ENCODE measurements at places on chromosomes 12 and 14.

GRCh38 chr12:34016361-34016760, 5.9 kb upstream of the ALG10 start:
- DNase-seq = no peak

DNA sequence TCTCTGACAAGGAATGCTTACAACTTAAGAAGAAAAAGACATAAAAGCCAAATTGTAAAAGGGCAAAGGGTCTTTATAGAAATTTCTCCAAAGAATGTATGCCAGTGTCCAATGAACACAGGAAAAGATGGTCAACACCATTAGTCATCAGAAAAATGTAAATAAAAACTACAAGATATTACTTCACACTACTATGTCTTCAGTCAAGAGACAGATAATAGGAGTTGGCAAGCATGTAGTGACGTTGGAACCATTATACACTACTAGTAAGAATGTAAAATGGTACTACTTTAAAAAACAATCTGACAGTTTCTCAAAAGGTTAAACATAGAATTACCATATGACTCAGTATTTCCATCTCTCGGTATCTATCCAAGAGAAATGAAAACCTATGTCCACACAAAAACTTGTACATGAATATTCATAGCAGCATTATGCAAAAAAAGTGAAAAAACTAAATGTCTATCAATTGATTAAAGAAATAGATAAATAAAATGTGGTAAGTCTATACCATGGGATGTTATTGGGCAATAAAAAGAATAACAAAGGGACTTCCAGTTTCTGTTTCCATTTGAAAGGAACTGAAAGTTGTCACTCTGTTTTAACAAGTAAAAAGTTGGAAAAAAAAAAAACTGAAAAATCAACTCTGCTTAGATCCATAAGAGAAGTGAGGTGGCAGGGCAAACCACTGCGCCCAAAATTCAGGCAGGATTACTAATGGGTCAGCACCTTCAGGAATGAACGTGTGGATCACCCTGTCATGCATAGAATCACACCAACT, 69.8 kb downstream of the ALG10B start:
- no peak for DNase-seq

GRCh38 chr12:96073346-96074330, 38.3 kb upstream of the LTA4H start:
- peak; percentile 34 for DNase-seq

DNA sequence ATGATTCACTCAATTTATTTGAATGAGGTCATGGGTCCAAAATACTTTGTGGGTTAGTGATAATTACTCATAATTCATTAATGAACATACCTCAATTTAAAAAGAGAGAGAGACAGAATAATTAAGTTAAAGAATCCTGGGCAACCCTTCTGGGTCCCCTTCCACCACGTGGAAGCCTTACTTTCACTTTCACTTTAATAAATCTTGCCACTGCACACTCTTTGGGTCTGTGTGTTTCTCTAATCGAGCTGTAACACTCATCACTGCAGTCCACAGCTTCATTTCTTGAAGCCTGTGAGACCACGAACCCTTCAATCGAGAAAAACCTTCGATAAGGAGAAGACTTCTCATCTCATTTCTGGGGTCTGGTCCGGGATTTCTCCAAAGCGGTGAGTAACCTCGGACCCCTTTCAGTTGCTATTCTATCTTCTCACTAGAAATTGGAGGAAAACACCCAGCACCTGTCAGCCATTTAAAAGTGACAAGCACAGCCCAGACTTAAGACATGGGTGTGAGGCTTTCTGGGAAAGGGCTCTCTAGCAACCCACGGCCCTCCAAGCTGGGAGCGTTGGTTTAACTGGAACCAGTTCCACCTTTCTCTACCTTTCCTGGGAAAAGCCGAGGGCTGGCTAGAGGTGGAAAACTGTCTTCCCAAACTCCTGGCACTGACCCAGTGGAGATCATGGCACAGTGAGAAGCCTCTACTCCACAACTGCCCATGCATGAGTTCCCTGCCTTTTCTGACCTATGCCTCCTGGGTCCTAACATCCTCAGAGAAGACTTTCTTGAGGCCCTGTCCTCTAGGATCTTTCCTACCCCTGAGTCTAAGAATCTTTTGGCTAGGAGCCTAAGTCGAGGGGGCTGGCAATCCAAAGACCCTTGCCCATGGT, 148.8 kb upstream of the ATF7IP start:
- DNase-seq = peak; percentile 26

DNA sequence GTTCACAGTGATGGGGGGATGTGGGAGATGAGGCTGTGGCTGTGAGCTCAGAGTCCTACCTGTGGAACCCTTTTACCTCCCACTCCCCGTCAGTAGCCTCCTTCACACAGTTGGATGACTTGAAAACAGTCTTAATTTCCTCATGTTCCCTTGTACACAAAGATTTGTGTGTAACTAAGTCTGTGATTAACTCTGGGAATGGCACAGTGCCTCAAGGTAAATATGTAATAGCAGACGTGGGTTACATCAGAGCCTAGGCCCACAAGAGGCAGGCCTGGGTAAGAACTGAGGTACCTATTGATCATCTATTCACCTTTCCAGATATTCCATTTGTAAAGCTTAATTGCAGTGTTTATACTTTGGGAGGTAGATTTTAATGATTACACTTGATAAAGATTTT, 5.8 kb upstream of the IGF1 start:
- no peak for DNase-seq

- DNase-seq = no peak
Measured at GRCh38 chr12:39627914-39628313, 8.3 kb upstream of the ABCD2 start.

DNA sequence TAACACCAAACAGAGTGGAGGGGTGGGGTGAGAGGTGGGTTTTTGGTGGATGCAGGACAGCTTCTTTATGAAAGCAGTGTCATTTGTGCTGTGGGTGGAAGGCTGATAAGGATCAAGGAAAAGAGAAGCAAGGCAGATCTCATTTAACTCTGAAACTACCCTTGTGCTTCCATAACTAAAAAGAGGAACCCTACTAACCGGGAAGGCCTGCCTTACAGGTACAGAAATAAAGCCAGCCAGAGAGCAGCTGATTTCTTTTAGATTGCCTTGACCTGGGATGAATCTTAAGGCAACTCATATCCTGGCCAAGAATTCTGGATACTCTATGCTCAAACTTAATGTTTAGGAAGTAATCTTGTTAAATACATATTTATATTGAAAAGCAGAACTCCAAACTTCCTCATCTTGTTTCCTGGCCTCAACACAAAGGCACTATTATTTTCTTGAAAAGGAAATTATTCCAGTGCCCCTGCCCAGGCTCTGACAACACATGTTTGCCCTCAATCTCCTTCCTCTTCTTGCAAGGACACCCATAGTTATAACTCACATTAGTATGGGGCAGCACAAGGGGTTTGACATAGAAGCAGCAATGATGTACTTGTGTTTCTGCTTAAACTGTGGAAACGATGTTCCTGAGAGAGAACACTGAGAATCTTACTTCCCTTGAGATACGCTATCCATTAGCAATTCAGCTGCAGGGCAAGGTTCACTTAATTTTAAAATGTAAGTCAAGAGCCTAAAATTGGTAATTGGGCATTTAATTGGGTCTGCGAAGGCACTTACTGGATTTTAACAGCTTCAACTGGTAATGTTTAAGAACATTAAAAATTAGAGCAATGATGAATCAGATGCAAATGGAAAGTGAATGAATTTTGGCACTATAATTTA, 173.7 kb downstream of the STXBP6 start:
- DNase-seq = no peak

- no peak for DNase-seq
Measured at GRCh38 chr12:58415716-58416115, 474.3 kb downstream of the ATP23 start.

- DNase-seq = peak; percentile 61
Measured at GRCh38 chr14:63478010-63478409, 65.2 kb downstream of the PPP2R5E start.

GRCh38 chr14:52314595-52315354, 663 bp downstream of the PTGER2 start:
- peak; percentile 17 for DNase-seq

- no peak for DNase-seq
Measured at GRCh38 chr14:32022938-32023466, 54.1 kb upstream of the ARHGAP5 start.

DNA sequence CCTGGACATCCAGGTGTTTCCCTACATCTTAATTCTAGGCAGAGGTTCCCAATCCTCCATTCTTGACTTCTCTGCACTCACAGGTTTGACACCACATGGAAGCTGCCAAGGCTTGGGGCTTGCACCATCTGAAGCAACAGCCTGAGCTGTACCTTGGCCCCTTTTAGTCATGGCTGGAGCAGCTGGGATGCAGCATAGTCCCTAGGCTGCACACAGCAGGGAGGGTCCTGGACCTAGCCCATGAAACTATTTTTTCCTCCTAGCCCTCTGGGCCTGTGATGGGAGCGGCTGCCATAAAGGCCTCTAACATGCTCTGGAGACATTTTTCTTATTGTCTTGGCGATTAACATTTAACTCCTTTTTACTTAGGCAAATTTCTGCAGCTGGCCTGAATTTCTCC, 417.2 kb upstream of the FLRT2 start:
- no peak for DNase-seq

DNA sequence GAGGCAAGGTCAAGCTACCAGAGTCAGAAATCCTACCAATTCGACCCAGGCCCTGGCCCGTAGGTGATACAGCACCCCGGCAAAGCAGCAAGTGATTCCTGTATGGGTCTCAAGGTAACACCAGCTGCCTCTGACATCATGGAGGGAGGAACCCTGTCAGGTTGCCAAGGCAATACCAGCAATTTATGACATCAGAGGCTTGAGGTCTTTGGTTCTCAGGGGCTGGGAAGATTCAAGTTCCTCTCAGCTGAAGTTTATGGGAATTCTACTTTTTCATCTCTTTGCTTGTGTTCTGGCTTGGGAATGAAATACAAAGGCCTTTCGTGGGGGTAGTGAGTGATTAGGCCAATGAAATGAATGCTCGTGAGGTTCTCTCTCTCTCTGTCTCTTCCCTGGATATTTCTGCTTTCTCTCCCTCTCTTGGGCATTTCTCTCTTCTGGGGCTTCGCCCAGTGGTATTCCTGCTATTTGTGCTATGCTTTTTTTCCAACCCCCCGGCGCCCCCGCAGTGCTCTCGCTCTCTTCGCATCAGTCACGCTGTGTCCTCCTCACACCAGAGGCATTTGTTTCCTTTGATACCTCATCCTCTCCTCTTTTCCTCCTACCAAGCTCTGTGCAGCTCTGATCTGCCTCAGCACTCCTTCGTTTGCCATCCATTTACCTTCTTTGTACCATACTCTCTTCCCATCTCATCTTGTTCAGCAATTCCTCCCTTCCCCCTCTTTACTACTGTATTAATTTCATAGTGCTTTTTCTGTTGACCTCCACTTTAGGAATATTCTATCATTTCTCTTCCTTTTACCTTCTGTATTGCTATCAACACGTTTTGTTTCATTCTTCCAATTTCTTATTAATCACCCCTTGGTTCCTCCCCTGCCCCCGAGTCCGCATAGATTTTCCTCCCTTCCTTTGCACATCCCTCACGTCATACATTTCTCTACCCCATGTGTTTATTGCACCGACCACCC, 2.9 kb downstream of the ZFHX2 start:
- DNase-seq = no peak

DNA sequence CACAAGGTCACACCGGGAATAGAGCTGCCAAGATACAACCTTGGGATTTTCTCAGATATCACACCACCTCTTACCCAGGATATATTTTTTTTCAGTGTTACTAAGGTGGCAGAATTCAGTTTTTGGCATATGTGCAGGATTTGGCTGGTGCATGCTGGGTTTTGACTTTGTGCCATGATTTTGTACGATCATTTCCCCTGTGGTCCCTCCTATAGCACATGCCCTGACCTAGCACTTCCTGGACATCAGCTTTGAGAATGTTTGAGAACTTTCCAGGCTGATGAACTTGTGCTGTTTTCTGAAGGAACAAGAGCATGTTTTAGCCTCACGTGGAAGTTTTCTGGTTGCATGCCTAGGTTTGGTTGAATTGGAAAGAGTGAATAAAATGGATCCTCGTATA, 11.0 kb upstream of the TBPL2 start:
- no peak for DNase-seq

GRCh38 chr12:85559536-85559935, 276.7 kb downstream of the RASSF9 start:
- no peak for DNase-seq

GRCh38 chr12:129848876-129849275, 54.9 kb downstream of the TMEM132D start:
- DNase-seq = no peak

GRCh38 chr12:53749986-53750811, 1.6 kb downstream of the CISTR start:
- no peak for DNase-seq

- DNase-seq = no peak
Measured at GRCh38 chr14:59583755-59584154, 7.1 kb upstream of the CCDC175 start.

DNA sequence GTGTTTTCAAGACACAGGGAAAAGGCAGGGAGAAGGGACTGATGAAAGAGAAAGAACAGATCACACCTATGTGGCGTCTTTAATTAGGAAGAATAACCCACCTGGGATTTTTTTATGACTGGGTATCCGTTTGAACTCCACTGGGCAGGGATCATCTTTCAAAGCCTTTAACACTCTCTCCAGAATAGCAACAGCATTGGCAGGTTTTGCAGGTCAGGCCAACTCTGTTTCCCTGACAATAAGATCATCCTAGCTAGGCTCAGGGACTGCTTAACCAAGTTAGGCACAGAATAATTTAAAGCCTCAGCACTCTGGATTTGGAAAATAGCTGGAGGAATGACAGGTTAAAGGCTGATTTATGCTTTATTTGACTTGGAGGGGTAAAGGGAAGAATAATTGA, 117.6 kb downstream of the SUDS3 start:
- no peak for DNase-seq

DNA sequence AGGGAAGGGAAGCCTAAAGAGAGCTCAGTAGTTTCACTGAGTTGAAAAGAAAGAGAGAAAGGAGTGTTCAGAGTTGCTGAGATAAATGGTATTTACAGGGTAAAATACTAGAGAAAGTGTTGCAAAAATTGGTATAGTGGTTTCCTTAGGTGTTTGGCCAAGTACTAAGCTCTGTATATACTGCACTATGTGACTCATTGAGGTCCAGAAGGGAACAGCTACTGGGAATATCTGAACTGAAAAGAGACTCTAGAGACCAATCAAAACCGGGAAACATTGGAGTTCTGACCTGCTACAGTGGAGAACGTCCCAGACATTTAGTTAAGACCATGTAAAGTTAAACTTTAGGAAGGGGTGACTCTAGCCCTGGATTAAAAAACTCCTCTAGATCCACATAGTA, 42.7 kb upstream of the ALX1 start:
- DNase-seq = no peak

- DNase-seq = no peak
Measured at GRCh38 chr12:126551869-126552268, 1486.6 kb downstream of the AACS start.

DNA sequence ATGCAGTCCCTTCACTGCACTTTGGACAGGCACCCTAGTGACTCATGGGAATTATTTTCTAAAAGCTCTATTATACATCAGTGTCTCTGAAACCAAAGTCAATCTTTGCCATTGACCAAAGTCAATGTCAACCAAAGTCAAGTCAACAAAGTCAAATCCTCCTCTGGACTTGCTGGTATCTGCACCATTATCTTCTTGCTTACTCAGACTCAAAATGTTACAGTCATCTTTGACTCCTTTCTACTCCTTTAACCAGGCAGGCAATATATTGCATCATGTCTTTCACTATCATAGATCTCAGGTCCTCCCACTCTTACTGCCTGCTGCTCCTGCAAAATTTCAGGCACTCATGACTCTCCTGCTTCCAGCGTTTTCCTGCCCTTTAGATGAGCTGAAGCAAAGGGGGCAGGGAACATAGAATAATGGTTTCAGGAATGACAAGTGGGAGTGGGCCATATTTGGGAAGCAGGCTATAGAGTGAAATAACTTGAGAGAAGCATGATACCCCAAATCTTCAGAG, 39.2 kb downstream of the IGF1 start:
- no peak for DNase-seq

- no peak for DNase-seq
Measured at GRCh38 chr14:76509311-76509710, 133.4 kb downstream of the ESRRB start.

Measured in germinal center (tissue), 1 donor.